Aorta (tissue), 5 donors: ENCODE measurements at places on chromosomes 11 and 22. TPM values are rescaled to one million over a fixed set of nuclear protein-coding genes. Genes with fewer than 3 reads are reported as not detected.
A peak's percentile ranks its signal among the peaks of the same experiment; 100 is the strongest.

DNA sequence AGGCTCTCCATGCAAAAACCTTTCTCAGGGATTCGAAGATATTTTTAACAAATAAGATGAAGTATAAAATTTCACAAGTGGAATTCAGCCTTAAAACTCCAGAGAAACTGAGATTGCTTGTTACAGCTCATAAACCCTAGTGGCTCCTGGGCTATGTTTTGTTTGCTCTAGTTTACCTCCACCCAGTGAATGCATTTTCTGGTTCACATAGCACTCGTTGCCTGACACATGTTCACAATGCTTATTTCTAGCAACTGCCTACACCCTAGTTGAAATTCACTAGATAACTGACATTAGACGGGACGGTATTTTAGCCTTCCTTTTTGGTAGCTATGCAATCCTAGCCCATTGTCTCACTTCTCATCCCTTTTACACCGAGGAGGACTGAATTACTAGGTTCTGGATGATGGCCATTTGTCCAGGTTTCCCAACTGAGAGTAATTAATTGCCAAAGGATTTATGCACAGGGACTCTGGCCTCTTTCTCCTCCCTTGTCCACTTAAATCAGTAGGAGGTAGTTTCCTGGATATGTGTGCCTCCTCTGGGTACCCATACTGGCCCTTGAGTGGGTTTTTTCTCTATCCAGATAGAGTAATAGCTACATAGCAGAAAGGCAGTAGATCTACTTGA, 951.6 kb downstream of the DLG2 start:
- H3K36me3 ChIP-seq: no peaks in the 10 kb centered on the region
- no peak for DNase-seq
- H3K4me1 ChIP-seq: no peaks in the 10 kb centered on the region
- no peak overlapping the region for H3K4me3 ChIP-seq

GRCh38 chr11:2945031-2945756, 16.0 kb upstream of the PHLDA2 start:
- DNase-seq: peak; percentile 96
- H3K4me3 ChIP-seq: no peak overlapping the region
- H3K4me1 ChIP-seq: no peaks in the 10 kb centered on the region
- no peak overlapping the region for H3K27ac ChIP-seq

DNA sequence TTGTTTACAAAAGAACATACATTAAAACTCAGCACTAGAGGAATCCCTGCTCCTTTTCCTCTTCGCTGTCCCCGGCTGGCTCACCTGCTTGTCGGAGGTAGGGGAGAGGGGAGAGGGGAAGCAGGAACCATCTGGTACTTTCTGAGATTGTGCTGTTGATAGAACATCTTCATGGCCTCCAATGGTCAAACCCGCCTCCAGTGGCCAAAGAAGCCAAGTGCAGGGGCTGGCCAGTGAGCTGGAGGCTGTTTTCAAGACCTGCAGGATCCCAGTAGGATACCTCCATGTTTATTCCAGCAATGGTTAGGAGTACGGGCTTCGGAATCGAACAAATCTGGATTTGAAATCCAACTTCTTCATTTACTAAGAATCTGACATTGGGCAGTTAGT, 92.6 kb downstream of the PKNOX2 start:
- no peak overlapping the region for H3K4me3 ChIP-seq
- H3K27ac ChIP-seq: no peak overlapping the region
- H3K36me3 ChIP-seq: no peaks in the 10 kb centered on the region
- H3K27me3 ChIP-seq: no peaks in the 10 kb centered on the region
- H3K4me1 ChIP-seq: no peaks in the 10 kb centered on the region

The POTEH gene
- total RNA-seq: not detected

GRCh38 chr11:129578006-129578405, 202.4 kb downstream of the BARX2 start:
- H3K4me3 ChIP-seq: no peak overlapping the region
- no peak for DNase-seq
- no peaks in the 10 kb centered on the region for H3K36me3 ChIP-seq
- no peaks in the 10 kb centered on the region for H3K4me1 ChIP-seq
- no peak overlapping the region for H3K27ac ChIP-seq
- H3K27me3 ChIP-seq: no peaks in the 10 kb centered on the region

GRCh38 chr22:47251911-47252310, 489.5 kb downstream of the TBC1D22A start:
- no peaks in the 10 kb centered on the region for H3K4me1 ChIP-seq
- DNase-seq: no peak
- H3K27me3 ChIP-seq: no peaks in the 10 kb centered on the region
- H3K4me3 ChIP-seq: no peak overlapping the region

- no peak overlapping the region for H3K4me3 ChIP-seq
- no peak for DNase-seq
- H3K27me3 ChIP-seq: no peaks in the 10 kb centered on the region
- H3K27ac ChIP-seq: no peak overlapping the region
- H3K4me1 ChIP-seq: no peaks in the 10 kb centered on the region
Observed at GRCh38 chr11:134878785-134879184, 466.7 kb upstream of the B3GAT1 start.

DNA sequence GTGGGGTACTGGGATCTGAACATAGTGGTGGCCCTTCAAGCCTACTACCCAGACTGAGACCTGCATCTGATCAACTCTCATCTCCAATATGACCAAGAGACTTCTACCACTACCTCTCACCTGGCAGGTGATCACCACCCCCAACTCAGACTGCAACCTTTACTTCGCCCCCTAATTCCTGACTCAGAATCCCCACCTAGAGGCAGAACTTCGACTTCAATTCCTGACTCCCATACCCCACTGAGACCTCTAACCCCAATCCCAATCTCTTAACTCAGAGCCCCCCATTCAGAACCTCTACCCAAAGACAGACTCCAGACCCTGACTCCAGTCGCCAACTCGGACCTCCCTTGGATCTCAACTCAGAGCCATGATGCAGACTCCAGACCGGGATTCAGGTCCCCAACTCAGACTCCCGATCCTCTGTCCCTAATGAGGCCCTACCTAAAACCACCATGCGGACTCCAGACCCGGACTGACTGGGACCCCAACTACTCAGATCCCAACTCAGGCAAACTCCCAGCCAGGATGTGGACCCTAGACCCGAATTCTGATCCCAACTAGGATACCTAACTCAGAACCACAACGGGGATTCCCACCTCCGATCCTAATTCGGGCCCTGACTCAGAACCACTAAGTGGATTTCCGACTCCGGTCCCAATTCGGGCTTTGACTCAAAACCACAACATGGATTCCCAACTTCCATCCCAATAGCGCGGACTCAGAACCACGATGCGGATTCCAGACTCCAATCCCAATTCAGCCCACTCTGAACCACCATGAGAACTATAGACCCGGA, 1.2 kb downstream of the KCNQ1OT1 start:
- peak overlapping the region; percentile 5 for H3K4me3 ChIP-seq
- H3K36me3 ChIP-seq: no peaks in the 10 kb centered on the region
- DNase-seq: peak; percentile 12
- H3K27ac ChIP-seq: no peak overlapping the region

- H3K4me1 ChIP-seq: no peaks in the 10 kb centered on the region
- H3K36me3 ChIP-seq: no peaks in the 10 kb centered on the region
- no peak overlapping the region for H3K4me3 ChIP-seq
- no peak overlapping the region for H3K27ac ChIP-seq
- DNase-seq: no peak
Observed at GRCh38 chr22:49997251-49997599, 15.3 kb downstream of the IL17REL start.

The HIRA gene
- total RNA-seq: 20.8 TPM

- H3K36me3 ChIP-seq: peaks cover 2% of the 10 kb centered on the region
- no peak overlapping the region for H3K27ac ChIP-seq
- H3K4me3 ChIP-seq: no peak overlapping the region
- DNase-seq: no peak
- H3K4me1 ChIP-seq: no peaks in the 10 kb centered on the region
Observed at GRCh38 chr11:68418648-68419047, 41.9 kb upstream of the PPP6R3 start.

The DGCR6L gene
- total RNA-seq: 24.1 TPM

DNA sequence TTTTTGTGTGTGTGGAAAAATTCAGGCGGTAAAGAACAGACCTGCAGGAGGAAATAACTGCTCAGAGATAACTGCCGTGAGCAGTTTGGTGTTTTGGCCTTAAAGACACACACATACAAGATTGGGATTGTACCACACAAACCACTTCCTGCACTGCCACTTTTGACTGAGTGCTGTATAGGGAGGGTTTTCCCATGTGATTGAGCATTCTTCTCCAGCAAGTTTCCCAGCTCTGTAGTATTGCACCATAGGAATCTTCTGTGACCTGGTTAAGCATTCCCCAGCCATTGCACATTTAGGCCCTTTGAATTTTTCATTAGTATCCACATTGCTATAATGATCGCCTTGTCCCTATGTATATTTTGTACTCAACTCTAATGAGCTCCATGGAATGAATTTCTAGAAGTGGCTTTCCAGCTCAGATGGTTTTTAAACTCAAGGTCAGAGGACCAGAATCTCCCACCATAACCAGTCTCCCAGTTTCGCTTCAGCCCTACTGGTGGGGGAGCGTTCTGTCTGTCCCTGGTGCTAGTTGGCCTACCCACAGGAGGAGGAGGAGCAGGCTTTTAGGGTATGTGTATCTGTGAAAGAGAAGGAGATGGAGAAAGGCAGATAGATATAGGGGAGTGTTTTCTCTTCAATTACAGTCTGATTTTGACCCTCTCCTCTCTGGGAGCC, 9.3 kb downstream of the CD82 start:
- DNase-seq: no peak
- H3K36me3 ChIP-seq: no peaks in the 10 kb centered on the region
- no peaks in the 10 kb centered on the region for H3K27me3 ChIP-seq
- no peak overlapping the region for H3K27ac ChIP-seq
- no peak overlapping the region for H3K4me3 ChIP-seq

The CABP4 gene
- total RNA-seq: 2.4 TPM

DNA sequence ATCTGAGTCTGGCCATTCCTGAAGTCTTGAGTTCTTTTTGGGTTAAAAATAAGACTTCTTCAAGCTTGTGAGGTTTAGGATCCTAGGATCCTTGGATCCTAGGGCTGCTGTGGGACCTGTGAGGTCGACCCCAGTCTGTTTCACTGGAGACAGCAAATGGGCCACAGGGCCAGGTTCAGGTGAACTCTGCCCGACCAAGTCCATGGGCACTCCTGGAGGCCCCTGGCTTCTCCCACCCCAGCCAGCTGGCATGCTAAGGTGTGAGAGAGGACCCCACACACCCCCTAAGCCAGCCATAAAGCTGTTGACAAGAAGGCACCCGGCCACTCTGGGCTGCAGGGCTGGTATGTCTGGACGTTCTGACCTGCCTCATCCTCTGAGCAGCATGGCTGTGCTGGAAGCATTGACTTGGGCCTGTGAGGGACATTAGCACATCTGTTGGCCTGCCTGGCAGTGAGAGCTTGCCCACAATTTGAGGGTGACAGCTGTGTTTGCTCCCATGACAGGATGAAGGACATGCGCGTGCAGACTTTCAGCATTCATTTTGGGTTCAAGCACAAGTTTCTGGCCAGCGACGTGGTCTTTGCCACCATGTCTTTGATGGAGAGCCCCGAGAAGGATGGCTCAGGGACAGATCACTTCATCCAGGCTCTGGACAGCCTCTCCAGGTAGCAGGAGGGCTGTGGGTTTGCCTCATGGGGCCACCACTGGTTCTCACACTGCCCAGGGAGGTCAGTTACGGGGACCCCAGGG, 16.0 kb downstream of the CLDN5 start:
- H3K27ac ChIP-seq: no peak overlapping the region
- no peak for DNase-seq
- no peaks in the 10 kb centered on the region for H3K4me1 ChIP-seq
- no peaks in the 10 kb centered on the region for H3K27me3 ChIP-seq

DNA sequence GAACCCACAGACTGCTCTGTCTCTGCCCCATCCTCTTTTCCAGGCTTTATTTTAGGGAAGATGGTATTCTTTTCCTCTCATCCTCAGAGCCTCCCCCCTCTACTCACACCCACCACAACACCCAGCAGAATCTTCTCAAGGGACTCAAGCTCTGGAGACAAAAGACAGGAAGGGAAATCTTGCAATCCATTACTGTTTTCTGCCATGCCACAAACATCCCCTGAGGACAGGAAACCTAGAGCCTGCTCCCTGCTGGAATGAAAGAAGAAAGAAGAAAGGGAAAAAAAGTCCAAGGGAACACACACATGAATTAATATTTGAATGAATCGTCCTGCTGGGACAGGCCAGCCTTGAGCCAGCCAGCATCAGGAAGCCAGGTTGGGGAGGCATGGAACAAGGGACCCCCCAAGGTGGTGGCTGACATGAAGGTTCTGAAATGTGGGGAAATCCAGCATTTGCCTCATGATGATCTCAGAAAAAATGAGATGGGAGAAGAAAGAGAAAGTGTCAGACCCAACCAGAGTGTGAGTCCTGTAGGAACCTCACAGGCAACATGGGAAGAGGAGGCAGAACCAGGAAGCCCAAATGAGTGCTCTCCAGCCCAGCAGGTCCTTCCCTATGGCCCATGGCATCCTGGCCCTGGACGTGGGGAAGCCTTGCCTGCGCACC, 34.0 kb downstream of the SLCO2B1 start:
- H3K4me3 ChIP-seq: no peak overlapping the region
- DNase-seq: no peak
- no peaks in the 10 kb centered on the region for H3K27me3 ChIP-seq
- H3K4me1 ChIP-seq: no peaks in the 10 kb centered on the region

DNA sequence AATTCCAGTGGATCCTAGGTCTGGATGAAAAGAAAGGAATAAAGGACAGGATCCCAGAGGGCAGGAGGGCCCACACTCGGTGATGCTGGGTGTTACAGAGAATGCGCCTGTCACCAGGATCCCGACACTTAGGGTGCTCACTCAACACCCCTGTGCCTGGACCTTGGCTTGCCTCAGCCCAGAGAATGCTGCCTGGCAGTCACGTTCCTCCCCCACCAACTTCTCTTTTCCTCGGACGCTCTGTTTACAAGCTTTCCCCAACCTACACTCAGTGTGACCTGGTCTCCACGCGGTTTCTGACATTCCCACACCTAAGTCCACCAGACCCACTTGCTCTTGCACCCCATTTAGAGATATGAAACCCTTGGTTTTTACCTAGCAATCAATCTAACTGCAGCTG, 38.0 kb upstream of the ETS1 start:
- H3K27me3 ChIP-seq: no peaks in the 10 kb centered on the region
- no peak for DNase-seq
- no peaks in the 10 kb centered on the region for H3K4me1 ChIP-seq
- no peak overlapping the region for H3K4me3 ChIP-seq
- H3K27ac ChIP-seq: no peak overlapping the region

DNA sequence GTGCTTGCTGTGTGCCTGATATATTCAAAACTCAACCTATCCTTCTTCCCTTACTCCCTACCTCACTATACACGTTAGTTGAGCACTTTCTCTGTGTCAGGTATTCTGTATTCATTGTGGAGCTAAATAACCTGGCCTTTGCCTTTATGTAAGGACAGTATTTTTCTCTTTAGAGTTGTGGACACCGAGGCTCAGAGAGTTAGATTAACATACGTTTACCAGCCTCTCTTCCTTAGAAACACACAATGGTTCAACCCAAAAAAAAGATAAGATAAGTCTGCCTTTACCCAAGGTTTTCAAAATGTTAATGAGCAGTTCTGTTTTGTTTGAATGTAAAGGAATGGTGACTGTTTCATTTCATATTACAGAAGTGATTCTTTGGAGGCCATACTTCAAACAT, 45.0 kb downstream of the CBL start:
- DNase-seq: no peak
- H3K4me3 ChIP-seq: no peak overlapping the region
- H3K4me1 ChIP-seq: no peaks in the 10 kb centered on the region
